Activated T-helper 2 cell treated with anti-CD3 and anti-CD28 coated beads, Interferon-gamma antibody, Interleukin-2, Interleukin-4, amounts not matched to agents 10 μg/mL and 5 μg/mL and 100 μg/mL, durations not matched to agents 14 hours and 24 hours and 36 hours (primary cell): ENCODE measurements at places on chromosomes 6 and 20.

GRCh38 chr6:134844120-134844519 lies 105.8 kb downstream of the ALDH8A1 start:
- H3K27me3 ChIP-seq, result peaks cover 20% of the 10 kb centered on the region
- H3K4me3 ChIP-seq, result no peak overlapping the region
- no peaks in the 10 kb centered on the region for H3K36me3 ChIP-seq
- DNase-seq, result no peak
- H3K27ac ChIP-seq, result no peak overlapping the region
- no peaks in the 10 kb centered on the region for H3K4me1 ChIP-seq

GRCh38 chr20:33515569-33516216 lies 25.8 kb downstream of the CBFA2T2 start:
- no peaks in the 10 kb centered on the region for H3K27me3 ChIP-seq
- no peak overlapping the region for H3K27ac ChIP-seq
- H3K4me3 ChIP-seq, result no peak overlapping the region
- H3K4me1 ChIP-seq, result peaks cover 7% of the 10 kb centered on the region
- no peak for DNase-seq
- H3K36me3 ChIP-seq, result peaks cover under 1% of the 10 kb centered on the region

DNA sequence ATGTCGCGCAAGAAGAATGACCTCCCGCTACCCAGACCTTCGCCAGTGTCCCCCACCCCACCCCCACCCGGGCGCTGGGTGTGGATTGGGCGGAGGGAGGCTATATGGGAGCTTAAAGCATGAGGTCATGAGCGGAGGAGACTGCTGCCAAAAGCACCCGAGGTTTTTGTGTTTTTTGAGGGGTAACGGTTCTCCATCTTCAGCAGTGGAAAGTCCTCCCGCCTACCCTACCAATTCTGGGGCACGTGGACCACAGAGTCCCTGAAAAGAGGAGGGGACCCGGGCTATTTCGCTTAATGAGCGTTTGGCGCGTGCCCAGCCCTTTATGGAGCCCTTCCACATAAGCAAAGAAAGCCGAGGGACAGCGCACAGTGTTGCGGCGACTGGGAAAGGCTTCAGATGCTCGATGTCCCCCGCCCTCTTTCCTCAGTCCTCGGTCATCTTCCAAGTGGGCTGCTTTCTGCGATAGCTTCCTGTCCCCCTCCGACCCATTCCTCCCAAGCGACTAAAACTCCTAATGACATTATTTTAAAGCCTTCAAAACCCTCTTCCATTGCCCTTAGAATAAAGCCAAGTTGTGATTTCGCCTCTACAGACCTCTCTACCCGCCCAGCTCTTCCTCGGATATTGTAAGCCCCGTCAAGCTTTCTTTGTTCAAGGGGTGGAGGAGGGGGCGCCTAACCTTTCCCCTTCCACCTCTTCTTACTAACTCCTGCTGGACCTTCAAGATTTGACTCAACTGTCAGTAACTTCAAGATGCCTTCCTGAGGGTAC lies 2.1 kb upstream of the TRERF1 start:
- H3K27me3 ChIP-seq, result peaks cover 5% of the 10 kb centered on the region

GRCh38 chr6:144613859-144614258 lies 328.7 kb downstream of the UTRN start:
- DNase-seq, result no peak
- peaks cover 8% of the 10 kb centered on the region for H3K36me3 ChIP-seq
- no peak overlapping the region for H3K4me3 ChIP-seq
- H3K4me1 ChIP-seq, result peaks cover 32% of the 10 kb centered on the region

DNA sequence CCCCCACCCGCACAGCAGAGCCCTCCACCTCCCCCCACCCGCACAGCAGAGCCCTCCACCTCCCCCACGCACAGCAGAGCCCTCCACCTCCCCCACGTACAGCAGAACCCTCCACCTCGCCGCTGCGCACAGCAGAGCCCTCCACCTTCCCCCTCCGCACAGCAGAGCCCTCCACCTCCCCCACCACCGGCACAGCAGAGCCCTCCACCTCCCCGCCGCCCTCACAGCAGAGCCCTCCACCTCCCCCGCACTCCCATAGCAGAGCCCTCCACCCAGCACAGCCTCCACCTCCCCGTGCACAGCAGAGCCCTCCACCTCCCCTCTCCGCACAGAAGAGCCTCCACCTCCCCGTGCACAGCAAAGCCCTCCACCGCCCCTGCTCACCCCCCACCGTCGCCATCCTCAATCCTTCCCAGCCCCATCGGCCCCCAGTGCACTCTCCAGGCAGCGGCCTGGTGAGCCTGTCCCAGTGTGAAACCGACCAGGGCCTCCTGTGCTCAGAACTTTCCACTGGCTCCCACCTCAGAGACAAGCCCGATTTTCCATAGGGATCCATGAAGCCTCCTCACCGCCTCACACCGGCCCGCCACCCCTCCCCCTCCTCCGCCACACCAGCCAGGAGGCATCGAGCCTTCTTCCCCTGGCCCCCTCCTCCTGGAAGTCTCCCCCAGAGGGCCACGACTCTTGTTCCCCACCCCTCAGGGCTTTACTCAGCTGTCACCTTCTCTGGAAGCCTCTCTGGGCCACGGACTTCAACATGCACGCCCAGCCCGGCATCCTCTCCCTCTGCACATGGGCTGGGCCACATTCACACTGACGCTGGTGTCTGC lies 347.1 kb downstream of the ZFAND3 start:
- DNase-seq, result no peak
- no peak overlapping the region for H3K4me3 ChIP-seq
- no peak overlapping the region for H3K27ac ChIP-seq
- no peaks in the 10 kb centered on the region for H3K27me3 ChIP-seq

DNA sequence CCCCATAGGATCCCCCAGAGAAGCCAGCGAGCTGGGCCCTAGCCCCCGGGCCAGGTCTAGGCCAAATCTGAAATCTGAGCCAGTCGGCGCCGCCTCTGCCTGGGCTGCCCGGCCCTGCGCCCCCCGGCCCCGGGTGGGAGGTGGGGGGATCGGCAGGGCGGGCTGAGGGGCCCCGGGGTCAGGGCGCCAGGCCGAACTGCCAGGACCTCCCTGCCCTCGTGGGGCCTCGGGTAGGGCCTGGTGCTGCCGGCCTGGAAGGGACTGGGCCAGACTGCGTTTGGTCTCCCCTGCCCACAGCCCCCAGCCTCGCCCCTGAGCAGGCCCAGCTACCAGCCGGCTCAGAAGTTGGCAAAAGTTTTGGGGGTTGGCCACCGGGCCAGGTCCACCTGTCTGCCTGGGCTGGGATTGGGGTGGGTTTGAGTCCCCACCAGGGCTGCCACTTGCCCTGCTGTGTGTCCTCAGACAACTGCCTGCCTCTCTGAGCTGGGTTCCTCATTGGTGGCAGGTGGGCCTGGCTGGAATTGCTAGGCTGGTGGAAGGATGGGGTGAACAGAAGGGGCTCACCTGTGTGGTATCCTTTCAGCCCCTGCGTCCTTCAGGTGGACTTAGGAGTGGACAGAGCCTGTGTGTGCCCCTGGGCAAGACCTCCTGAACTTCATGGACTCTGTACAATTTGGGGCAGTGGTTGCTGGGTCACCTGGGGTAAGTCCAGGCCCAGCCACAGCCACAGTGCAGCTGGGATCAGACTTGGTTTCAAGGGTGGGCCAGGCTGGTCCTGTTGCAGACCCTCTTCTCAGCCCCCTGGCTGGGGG lies 801 bp downstream of the SRC start:
- peak overlapping the region; percentile 14 for H3K4me3 ChIP-seq
- no peak for DNase-seq
- H3K27me3 ChIP-seq, result peaks cover 3% of the 10 kb centered on the region
- peaks cover 8% of the 10 kb centered on the region for H3K4me1 ChIP-seq
- H3K36me3 ChIP-seq, result no peaks in the 10 kb centered on the region

- peak overlapping the region; percentile 31 for H3K27ac ChIP-seq
- no peak for DNase-seq
- H3K36me3 ChIP-seq, result no peaks in the 10 kb centered on the region
- H3K27me3 ChIP-seq, result no peaks in the 10 kb centered on the region
- H3K4me1 ChIP-seq, result peaks cover 57% of the 10 kb centered on the region
These were observed 82.2 kb downstream of the ZDHHC14 start for GRCh38 chr6:157462956-157463742.

DNA sequence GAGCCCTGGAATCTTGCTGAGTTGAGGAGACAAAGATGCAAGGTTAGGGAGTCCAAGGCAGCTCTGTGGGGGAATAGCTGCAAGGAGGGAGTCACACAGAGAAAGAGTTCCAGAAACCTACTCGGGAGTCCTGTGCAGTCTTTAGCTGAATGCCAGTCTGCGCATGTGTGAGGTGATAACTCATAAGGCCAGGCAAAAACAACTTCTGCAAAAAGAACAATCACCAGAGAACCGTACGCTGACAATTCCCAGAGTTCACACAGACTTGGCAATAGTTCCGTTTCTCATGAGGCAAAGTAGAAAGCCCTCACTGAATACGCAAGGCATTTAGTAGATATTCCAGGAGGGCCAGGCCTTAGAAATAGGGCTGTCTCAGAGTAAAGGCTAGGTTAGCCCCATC lies 135.2 kb upstream of the TAB2 start:
- no peaks in the 10 kb centered on the region for H3K27me3 ChIP-seq
- H3K36me3 ChIP-seq, result peaks cover 53% of the 10 kb centered on the region
- no peak for DNase-seq
- no peak overlapping the region for H3K4me3 ChIP-seq

DNA sequence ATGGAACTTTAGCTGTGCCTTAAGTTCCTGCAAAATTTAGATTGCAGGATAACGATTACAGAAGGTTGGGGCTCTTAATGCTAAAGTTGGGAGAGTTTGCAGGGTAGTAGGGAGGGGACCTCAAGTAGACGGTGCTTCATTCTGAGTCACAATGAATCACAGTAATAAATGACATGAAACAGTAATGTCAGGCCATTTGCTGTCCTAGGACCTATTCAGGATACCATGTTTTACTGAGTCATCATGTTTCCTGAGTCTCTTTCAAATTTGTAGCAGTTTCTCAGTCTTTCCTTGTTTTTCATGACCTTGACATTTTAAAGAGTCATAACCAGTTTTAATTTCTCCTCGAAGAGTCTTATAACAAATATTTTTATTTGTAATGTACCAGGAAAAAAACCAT lies 406.9 kb upstream of the MAP3K7 start:
- no peaks in the 10 kb centered on the region for H3K4me1 ChIP-seq
- no peaks in the 10 kb centered on the region for H3K36me3 ChIP-seq

GRCh38 chr20:57907131-57908000 lies 197.6 kb upstream of the PMEPA1 start:
- peaks cover 17% of the 10 kb centered on the region for H3K27me3 ChIP-seq
- no peak overlapping the region for H3K4me3 ChIP-seq
- no peaks in the 10 kb centered on the region for H3K36me3 ChIP-seq
- DNase-seq, result no peak
- H3K4me1 ChIP-seq, result peaks cover under 1% of the 10 kb centered on the region

GRCh38 chr6:79042088-79042798 lies 35.8 kb downstream of the PHIP start:
- peaks cover 42% of the 10 kb centered on the region for H3K4me1 ChIP-seq
- H3K4me3 ChIP-seq, result no peak overlapping the region
- H3K36me3 ChIP-seq, result peaks cover 63% of the 10 kb centered on the region
- no peaks in the 10 kb centered on the region for H3K27me3 ChIP-seq

DNA sequence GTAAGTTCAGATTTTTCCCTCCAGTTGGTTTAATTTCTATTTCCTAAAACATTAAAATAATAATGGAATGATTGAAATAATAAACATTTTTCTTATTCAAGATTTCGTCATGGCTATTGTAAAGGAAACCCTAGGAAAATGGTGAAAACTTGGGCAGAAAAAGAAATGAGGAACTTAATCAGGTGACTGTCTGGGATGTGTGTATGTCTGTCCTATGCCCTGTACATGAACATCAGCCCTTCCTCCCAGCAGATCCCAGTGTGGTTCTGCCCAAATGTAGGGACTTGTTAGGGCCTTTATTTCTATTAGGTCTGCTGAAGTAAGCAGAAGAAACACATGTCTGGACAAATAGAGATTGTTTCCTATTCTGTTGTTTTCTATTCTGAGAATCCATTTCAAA lies 13.1 kb downstream of the RIOK1 start:
- no peak overlapping the region for H3K4me3 ChIP-seq
- no peak for DNase-seq
- H3K4me1 ChIP-seq, result no peaks in the 10 kb centered on the region
- H3K27ac ChIP-seq, result no peak overlapping the region
- no peaks in the 10 kb centered on the region for H3K27me3 ChIP-seq
- H3K36me3 ChIP-seq, result peaks cover 86% of the 10 kb centered on the region

GRCh38 chr20:51815383-51816076 lies 13.2 kb upstream of the SALL4 start:
- no peak overlapping the region for H3K27ac ChIP-seq
- peaks cover 9% of the 10 kb centered on the region for H3K27me3 ChIP-seq
- no peaks in the 10 kb centered on the region for H3K36me3 ChIP-seq
- no peak overlapping the region for H3K4me3 ChIP-seq

- no peaks in the 10 kb centered on the region for H3K36me3 ChIP-seq
- no peak for DNase-seq
- peak overlapping the region; percentile 35 for H3K4me3 ChIP-seq
- no peak overlapping the region for H3K27ac ChIP-seq
These were observed 632 bp downstream of the LIN28B start for GRCh38 chr6:104957301-104958177.

- no peak for DNase-seq
- no peaks in the 10 kb centered on the region for H3K36me3 ChIP-seq
- no peak overlapping the region for H3K27ac ChIP-seq
- no peak overlapping the region for H3K4me3 ChIP-seq
- H3K4me1 ChIP-seq, result peaks cover 8% of the 10 kb centered on the region
These were observed 18.6 kb downstream of the ADTRP start for GRCh38 chr6:11760015-11760473.

GRCh38 chr20:3848565-3848964 lies 1.9 kb downstream of the MAVS start:
- H3K36me3 ChIP-seq, result peaks cover 17% of the 10 kb centered on the region
- H3K27me3 ChIP-seq, result no peaks in the 10 kb centered on the region
- peak overlapping the region; percentile 90 for H3K4me3 ChIP-seq
- no peak for DNase-seq
- peaks cover 17% of the 10 kb centered on the region for H3K4me1 ChIP-seq
- peak overlapping the region; percentile 78 for H3K27ac ChIP-seq

GRCh38 chr6:137827411-137827940 lies 39.6 kb upstream of the TNFAIP3 start:
- H3K4me3 ChIP-seq, result peak overlapping the region; percentile 41
- no peaks in the 10 kb centered on the region for H3K27me3 ChIP-seq
- DNase-seq, result no peak
- H3K4me1 ChIP-seq, result peaks cover 80% of the 10 kb centered on the region
- H3K36me3 ChIP-seq, result peaks cover 10% of the 10 kb centered on the region
